ENCODE measurements at places on chromosomes 3 and 15.
A peak's percentile ranks its signal among the peaks of the same experiment; 100 is the strongest.

DNA sequence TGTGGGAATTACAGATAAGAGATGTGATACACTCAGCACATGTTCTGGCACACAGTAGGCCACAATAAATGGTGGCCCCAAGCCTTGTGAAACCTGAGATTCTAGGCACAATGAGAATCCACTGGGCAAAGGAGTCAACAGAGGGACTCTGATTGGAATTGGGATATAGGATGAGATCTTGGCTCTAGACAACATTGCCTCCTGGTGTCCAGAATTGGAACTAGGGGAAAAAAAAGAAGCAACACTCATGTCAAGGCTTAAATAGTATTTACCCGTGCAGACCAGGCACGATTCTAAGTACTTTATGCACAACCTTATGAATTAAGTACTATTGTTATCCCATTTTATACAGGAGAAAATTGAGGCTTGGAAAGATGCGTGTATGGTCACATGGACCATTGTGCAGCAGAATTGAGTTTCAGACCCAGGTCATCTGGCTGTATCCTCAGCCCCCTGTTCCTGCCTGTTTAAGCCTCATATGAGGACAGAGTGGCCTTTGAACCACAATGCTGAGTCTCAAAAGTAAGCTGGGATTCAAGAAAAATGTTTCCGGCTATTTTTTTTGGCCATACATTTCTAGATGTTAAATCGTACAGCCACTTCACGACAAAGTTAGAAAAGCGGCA is 124.8 kb downstream of the SV2B start:
- DNase-seq: peak; percentile 52

- no peak for DNase-seq
These were observed 36.9 kb upstream of the C15orf39 start for GRCh38 chr15:75164625-75165350.

GRCh38 chr3:20575146-20575545 is 389.1 kb upstream of the SGO1 start:
- DNase-seq: peak; percentile 35

DNA sequence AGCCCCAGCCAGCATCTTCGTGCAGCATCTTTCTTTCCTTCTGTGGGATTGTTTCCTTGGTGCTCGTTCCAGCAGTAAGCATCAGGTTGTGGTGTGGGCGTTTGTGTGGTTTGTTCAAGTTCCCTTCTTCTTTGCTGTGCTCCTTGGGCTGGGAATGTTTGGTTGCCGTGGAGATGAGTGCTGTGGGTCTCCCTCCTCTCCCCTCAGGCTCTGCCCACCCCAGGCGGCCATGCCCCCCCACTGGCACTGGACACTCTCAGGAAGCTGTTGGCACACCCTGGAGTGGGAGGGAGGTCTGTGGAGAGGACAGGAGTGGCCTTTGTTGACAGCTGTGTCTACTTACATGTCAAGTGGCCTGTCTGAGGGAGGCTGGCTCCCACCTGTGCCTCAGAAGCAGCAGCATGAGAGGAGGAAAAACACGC is 46.5 kb upstream of the SACM1L start:
- DNase-seq: peak; percentile 39

DNA sequence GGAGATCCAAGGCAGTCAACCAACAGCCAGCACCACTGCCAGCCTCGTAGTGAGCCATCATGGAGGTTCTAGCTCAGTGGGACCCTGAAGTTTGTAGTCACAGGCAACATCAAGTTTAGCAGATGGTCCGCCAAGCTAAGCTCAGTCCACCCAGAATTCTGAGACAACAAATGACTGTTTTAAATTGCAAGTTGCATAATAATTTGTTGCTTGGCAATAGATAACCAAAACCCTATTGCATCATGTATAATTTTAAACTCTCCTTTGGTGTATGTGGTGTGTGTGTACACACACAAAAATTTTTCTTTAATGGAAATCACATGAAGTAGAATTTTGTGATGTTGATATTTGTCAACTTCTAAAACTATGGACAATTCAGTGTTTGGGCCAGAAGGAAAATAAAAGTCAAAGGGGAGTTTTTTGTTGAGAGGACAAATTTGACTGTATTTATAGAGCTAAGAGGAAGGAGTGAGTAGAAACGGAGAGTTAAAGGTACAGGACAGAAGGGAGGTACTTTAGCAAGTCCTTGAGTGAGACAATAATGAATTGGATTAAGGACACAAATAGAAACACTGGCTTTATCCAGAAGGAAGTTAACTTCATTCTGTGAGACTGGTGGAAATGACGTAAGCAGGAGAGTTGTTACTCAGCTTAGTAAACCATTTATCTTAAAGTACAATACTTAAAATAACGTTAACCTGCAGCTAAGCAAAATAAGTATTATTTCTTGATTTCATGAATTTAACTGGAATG is 83.6 kb downstream of the NCEH1 start:
- DNase-seq: no peak

GRCh38 chr3:18208856-18209255 is 216.3 kb downstream of the SATB1 start:
- DNase-seq: no peak

- DNase-seq: peak; percentile 69
These were observed 513 bp downstream of the CLASP2 start for GRCh38 chr3:33717616-33717865.

DNA sequence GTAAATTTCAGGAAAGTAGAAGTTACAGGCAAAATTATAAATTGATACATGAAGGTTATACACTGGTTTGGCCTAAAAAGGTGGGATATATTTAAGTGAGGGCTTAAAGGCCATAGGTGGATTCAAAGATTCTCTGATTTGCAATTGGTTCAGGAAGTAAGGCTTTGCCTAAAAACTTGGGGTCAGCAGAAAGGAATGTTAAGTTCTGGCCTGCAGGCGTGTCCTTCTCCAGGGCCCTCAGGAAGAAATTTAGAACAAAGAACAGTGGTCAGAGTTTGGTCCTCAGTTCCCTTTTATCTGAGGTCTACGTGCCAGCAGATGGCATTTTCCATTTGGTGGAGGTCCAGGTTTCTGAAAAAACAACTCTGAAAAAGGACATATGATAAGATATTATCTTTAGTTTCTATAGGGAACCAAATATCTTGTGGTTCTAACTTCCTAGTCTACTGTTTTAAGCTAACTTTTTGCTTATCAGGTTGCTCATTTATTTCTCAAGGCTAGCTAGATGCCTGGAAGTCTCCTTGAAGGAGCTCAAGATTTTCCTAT is 40.5 kb downstream of the SCN11A start:
- DNase-seq: no peak

DNA sequence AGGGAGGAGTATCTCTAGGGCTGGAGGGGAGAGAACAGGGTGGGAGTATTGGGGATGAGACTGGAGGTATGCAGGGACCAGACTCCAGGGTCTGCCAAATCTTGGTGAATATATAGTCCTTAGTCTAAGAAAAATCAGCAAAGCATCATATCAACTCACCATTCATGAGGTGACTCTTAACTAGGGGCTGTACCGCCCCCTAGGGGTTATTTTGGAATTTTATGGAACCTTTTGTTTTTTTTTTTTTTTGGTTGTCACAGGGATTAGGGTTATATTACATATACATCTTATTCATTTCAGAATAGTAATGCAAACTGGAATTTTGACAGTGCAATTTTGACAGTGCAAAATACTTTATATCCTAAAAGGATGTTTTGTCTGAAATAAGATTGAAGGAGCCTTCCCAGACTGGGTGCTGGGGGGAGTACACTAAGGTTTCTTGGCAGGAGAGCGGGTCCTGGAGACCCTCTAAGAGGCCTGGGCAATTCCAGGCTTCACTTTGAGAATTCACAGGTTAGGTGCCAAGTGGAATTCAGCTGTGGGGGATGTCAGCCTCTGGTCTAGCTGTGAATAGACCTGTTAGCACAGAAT is 7.5 kb downstream of the CMTM7 start:
- peak; percentile 61 for DNase-seq

DNA sequence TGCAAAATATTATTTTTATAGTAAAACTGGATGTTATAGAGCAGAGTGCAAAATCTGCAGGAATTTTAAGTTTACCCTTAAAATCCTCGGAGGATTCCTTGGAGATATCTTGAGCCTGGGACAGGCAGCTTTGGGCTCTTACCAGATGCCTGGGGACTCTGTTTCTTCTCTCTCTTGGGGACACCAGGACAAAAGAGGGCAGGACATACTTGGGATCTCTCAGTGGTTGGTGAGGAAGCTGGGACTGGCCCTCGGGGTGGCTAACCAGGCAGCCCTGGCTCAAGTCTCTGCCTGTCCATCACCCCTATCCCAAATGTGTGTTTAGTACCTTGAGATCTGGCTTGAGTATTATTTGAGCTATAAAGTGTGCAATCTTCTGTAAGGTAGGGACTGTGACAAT is 38.6 kb downstream of the TKT start:
- no peak for DNase-seq

DNA sequence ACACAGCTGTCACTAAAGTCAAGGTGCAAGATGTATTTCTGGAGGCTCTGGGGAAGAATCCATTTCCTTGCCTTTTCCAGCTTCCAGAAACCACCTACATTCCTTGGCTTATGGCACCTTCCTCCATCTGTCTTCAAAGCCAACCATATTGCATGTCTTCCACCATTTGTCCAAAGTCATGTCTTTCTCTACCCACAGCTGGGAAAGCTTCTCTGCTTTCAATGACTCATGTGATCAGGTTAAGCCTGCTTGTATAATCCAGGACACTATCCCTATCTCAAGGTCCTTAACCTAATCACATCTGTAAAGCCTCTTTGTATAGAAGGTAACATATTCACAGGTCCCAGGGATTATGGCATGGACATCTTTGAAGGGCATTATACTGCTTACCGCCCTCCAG is 14.2 kb downstream of the ARHGAP31 start:
- peak; percentile 27 for DNase-seq

GRCh38 chr3:113714702-113715101 is 18.3 kb upstream of the USF3 start:
- DNase-seq: no peak

DNA sequence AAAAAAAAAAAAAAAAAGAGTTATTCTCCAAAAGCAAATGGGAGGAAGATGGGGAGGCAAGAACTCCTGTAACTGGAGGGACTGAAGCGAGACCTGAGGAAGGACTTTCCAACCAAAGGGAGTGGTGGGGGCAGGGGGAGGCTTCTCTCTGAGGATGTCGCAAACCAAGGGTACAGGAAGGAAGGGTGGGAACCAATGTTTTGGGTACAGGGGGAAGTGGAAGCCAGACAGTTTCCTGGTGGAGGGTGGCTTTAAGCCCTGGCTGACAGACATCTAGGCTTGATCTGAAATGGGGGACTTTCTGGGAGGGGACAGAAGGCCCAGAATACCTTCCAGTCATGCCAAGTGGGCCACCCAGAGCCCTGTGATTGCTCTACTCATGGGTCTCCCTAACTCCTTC is 27.0 kb downstream of the VIPR1 start:
- no peak for DNase-seq

DNA sequence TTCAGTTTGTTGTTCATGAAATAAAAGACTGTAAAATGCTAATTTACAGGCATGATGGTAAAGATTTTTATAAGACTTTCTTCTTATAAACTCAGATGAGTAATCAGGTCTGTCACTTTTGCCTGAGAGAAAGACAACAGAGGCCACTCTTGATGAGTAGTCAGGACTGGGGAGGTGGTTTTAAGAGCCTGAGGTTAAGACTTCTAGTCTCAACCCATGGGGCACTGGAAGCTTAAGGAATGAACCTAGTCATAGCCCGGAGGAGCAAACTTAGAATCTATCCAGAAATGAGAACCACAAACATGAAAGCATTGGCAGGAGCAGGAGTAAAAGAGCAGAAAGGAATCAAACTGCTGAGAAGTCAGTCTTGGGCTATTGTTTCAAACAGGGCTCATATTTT is 846.3 kb upstream of the ARPP21 start:
- peak; percentile 6 for DNase-seq

DNA sequence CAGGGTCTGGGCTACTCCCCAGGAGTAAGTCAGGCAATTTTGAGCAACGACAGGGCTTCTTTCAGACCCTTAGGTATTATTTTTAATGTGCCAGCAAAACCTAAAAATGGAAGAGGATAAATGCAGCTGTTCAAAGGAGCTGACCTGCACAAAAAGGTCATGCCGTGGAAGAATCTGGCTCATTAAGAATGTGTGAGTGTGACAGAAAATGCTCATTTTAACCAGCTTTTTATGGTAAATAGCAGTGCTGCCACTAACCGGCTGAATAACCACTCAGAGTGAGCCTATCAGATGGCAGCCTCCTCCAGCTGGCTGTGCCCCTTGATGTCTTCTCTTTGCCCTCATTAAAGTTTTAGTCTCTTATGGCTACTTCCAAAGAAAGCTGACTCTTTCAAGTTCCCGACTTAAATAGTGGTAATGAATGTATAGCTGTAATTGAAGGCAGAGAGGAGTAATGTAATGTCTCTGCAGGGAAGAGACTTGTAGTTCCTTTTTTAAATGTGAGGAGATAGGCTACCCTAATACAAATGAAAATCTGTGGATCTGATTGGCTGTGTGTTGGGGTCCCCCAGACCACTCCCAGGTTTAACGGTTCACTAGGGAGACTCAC is 9.5 kb upstream of the FSTL1 start:
- no peak for DNase-seq

DNA sequence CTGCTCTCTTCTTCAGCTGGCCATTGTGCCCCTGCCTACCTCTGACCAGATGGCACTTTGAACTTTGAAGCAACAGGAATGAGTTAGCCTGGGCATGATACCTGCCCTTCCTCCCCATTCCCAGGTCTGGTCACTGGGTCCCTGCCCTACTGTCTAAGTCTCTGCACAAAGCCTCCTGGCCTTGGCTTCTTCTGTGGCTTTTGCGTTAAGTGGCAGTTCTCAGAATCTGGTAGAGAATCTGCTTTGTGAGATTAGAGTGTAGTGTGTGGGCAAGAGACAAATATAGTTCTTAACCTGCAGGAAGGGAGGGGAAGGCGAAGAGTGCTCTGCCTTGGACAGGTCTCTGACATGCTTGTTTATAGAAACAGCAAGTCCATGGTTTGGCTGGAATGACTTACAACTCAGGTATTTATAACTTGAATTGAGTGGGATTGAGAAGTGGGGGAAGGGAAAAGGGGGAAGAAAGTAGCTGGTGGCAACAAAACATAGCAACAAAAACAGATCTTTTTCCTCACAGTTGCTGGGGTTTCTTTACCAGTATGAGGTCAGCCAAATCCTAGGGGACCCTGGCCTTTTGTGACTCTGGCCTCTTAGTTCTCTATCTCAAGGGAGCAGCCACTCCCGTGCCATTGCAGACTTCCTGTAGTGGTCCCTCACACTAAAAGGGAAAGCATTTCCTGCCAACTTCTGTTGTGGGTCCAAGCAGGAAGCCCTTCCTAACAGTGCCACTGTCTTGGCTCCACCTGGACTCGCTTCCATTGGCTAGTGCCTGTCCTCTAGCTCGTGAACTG is 16.7 kb downstream of the MAPKBP1 start:
- DNase-seq: peak; percentile 88

Measured in HT1080 (cell line).